Activated B cell treated with CpG ODN at 0.5 μM for 24 hours (primary cell): ENCODE measurements at places on chromosomes 6 and 20. TPM values are rescaled to one million over a fixed set of nuclear protein-coding genes. Genes with fewer than 3 reads are reported as not detected.

Gene DPPA5
- total RNA-seq, result not detected in 2 replicates

Gene CST8
- not detected in 2 replicates for total RNA-seq

Gene FNDC1
- total RNA-seq, result not detected in 2 replicates

Gene HLA-DOB
- total RNA-seq, result 95.6 and 101 TPM in 2 replicates

Gene PEX6
- total RNA-seq, result 11.8 and 13.2 TPM in 2 replicates

Gene PBOV1
- total RNA-seq, result not detected in 2 replicates

Gene MYH7B
- total RNA-seq, result 0.20 and 0.35 TPM in 2 replicates

Gene CLDN20
- not detected in 2 replicates for total RNA-seq

Gene SIGLEC1
- not detected in 2 replicates for total RNA-seq

Gene HAO1
- total RNA-seq, result not detected in 2 replicates

Gene C2
- 0.78 and 0.95 TPM in 2 replicates for total RNA-seq

Gene TUBB2B
- not detected in 2 replicates for total RNA-seq

Gene DNAH8
- total RNA-seq, result 1.1 and 2.0 TPM in 2 replicates

Gene HLA-E
- 737 and 740 TPM in 2 replicates for total RNA-seq

Gene CENPQ
- total RNA-seq, result 7.1 and 7.2 TPM in 2 replicates

Gene BMP5
- total RNA-seq, result not detected in 2 replicates

Gene TSHZ2
- 1.5 and 1.7 TPM in 2 replicates for total RNA-seq

Gene PPIL6
- total RNA-seq, result 0.73 and 0.91 TPM in 2 replicates

Gene OPRM1
- total RNA-seq, result not detected in 2 replicates

Gene CSTF1
- 31.4 and 36.2 TPM in 2 replicates for total RNA-seq

Gene ARHGAP18
- total RNA-seq, result 7.9 and 9.0 TPM in 2 replicates

Gene SYCP2
- total RNA-seq, result 1.3 and 2.1 TPM in 2 replicates

Gene GSTA2
- not detected in 2 replicates for total RNA-seq

Gene RAET1E
- total RNA-seq, result not detected in 2 replicates

Gene GNAS
- total RNA-seq, result 784 and 849 TPM in 2 replicates

Gene ECT2L
- total RNA-seq, result not detected in 2 replicates

Gene CTAGE9
- not detected in 2 replicates for total RNA-seq

Gene SNAP91
- not detected in 2 replicates for total RNA-seq

Gene FAM83B
- total RNA-seq, result not detected in 2 replicates

Gene ANKRD66
- total RNA-seq, result not detected in 2 replicates

Gene ULBP2
- 0.29 and 0.37 TPM in 2 replicates for total RNA-seq

Gene MAS1
- not detected in 2 replicates for total RNA-seq

Gene MLN
- total RNA-seq, result not detected in 2 replicates
